ENCODE measurements at places on chromosomes 5 and 9.
A peak's percentile ranks its signal among the peaks of the same experiment; 100 is the strongest.

DNA sequence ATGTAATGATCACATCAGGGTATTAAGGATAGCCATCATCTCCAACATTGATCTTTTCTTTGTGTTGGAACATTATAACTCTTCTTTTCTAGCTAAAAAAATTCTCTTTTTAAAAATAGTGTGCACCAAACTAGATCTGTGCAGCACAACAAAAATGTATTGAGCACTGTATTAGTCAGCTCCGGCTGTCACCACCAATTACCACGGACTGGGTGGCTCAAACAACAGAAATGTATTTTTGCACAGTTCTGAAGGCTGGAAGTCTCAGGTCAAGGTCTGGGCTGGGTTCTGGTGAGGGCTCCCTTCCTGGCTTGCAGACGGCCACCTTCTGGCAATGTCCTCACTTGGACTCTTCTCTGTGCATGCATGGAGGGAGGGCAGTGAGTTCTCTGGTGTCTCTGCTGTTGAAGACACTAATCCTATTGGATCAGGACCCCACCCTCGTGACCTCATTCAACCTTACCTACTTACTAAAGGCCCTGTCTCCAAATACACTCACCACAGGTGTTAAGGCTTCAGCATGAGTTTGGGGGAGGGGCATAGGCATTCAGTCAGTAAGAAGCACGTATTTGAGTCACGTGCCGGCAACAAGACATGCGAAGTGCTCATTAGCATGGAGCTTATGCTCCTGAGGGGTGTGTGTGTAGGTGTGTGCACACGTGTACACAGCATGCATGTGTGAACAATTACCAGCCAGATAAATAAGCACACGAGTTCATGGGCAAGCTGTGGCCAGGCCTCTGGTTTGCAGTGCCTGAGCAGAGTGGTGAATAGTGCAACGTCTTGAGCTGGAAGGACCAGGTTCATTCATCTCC, 89.4 kb upstream of the SH3PXD2B start:
- DNase-seq = no peak

DNA sequence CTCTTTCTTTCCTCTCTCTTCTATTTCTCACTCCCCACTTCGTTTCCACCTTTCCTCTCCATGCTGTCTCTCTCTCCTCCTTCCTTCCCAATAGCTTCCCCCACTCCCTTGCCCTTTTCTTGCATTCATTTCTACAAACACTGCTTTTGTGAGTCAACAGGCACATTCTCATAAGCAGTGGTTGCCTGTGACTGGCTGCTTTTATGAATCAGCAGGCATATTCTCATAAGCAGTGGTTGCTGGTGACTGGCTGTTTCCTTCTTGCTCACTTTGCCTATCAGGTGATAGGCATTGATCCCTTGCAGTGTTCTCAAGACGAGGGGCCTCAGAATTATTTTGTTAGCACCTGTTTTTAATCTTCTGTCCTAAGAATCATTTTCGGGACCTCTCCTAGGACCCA, 116.1 kb upstream of the ACTBL2 start:
- DNase-seq = no peak

- no peak for DNase-seq
These were observed 248.1 kb downstream of the CDK5RAP2 start for GRCh38 chr9:120331913-120332312.

GRCh38 chr5:159050316-159051143, 49.2 kb downstream of the EBF1 start:
- DNase-seq = no peak

GRCh38 chr5:116652196-116652729, 77.6 kb upstream of the SEMA6A start:
- DNase-seq = peak; percentile 97

DNA sequence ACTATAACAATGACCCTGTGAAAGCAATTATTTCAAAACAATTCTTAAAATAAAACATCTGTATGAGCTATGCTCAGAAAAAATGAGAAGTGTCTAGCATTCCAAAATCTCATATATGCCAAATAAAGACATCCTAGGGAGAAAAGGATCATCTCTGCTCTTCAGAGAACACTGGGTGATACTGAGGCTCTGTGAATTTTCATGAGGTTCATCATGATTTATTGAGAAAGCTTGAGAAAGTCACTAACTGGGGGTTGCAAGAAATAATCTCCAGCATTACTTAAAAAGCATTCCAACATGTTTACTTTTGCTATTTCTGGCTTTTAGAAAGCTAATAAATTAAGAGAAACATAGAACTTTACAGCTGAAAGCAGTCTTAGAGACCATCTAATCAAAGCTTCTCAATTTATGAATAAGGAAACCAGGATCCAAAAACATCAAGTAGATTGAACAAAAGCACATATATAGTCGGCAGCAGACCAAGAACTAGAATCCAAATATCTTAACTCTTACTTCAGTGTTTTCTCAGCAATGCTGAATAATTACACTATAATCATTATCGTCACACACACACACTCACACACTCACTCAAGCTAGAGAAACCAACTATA, 372.8 kb downstream of the NR2F1-AS1 start:
- DNase-seq = no peak

DNA sequence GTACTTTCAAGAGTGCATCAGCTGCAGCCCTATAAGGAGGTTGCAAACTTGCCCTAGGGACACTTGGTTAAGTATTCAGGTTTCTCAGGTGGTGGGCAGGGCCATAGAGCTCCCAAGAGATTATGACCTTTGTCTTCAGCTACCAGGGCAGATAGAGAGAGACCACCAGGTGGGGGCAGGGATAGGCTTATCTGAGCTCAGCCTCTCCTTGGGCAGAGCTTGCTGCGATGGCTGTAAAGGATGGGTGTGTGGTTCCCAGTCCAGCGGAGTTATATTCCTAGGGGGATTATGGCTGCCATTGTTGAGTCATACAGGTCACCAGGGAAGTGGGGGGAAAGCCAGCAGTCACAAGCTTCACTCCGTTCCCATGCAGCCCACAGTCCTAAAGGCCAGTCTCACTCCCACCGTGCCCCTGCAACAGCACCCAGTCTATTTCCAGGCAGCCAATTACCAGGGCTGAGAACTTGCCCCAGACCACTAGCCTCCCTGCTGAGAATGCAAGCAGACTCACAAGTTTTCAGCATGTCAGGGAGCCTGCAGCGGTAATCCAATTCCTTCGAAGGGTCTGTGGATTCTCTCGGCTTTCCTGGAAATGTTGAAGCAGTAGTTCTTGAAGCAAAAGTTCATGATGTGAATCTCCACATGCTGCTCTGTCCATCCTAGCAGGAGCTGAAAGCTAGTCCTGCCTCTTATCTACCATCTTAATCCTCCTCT, 151.5 kb downstream of the SLC12A2 start:
- no peak for DNase-seq
